Immature natural killer cell (primary cell): ENCODE measurements at places on chromosomes 1 and 21.

GRCh38 chr21:31397515-31397926 lies 53.5 kb upstream of the TIAM1 start:
- no peak for DNase-seq

GRCh38 chr1:156980551-156980950 lies 60.1 kb downstream of the LRRC71 start:
- no peak for DNase-seq

GRCh38 chr1:38134294-38134755 lies 87.7 kb upstream of the POU3F1 start:
- DNase-seq = no peak

DNA sequence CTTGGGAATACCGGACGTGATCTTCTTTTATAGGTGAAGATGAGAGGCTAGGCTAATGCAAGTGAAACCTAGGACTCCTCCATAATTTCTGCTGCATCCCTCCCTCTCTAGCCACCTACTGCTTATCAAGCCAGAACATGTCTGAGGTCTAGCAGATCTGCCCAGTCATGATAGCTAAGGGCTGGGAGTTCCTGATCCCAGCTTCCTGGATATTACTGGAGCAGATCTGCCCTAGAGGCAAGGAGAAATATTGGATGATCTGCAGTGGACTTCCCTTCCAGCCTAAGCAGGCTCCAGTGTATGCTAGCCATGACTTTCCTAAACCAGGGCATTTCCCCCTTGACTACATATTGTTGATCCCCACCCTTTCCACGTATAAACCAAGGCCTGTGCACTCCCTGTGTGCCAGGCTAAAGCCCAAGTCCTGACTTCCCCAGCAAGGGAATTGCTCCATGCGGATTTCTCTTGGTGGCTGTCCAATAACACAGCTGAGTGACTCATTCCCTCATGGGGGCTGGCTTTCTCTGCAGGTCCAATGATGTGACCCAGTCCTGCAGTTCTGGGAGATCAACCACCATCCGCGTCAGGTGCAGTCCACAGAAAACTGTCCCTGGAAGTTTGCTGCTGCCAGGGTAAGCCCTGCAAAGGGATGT lies 15.5 kb upstream of the SARS1 start:
- DNase-seq = no peak

DNA sequence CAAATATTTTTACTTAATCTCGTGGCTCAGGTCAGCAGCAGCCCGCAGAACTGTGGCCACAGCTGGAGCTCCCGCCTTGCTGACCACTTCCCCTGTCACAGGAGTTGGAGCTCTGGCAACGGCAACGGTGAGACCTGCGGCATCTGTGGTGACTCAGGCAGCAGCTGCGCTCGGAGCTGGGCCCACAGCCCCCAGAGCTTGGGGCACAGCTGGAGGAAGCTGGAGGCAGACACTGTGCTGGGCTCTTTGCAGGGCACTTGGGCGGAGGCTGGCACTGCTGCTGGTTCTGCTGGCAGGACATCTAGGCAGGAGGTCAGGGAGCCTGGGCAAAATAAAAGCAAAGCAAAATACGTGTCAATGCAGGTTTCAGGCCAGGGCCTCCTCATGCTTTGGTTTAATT lies at the start of gene LCE3A:
Gene LCE3A (minus strand): TSS at position 301 of the 400 bp plus-strand sequence. CDS start 0 bp downstream, at position 301.
- no peak for DNase-seq

DNA sequence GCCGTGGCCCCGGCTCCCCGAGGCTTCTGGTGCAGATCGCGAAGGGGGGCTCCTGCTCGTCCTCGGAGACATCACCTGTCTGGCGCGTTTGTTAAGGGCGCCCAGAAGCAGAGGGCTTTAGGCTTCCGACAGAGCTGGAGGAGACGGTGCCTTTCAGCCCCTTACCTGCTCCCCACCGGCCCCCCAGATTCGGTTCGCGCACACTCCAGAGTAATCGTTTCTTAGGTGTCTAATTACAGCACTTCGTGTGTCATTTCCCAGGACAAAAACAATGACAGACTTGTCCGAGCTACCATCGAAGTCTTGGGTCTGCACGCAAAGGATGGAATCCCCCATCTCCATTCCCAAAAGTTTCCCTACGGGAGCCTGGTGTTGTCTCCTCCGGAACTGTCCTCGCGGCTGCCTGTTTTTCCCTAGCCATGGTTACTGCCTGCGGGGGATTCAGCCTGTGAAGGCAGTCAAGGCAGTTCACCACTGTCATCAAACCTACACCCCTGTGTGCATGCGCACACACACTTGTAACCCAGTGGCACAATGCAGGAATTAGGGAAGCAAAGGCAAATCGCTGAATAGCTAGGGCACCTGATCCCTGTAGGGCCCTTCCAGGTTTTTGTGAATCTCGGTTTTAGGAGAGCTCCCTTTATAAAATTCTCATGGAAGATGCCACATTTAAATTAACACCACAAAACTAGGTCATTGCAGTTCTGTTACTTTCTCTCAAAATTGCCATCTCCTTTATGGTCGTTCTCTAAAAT lies 738 bp upstream of the CDC42BPA start:
- DNase-seq = no peak

DNA sequence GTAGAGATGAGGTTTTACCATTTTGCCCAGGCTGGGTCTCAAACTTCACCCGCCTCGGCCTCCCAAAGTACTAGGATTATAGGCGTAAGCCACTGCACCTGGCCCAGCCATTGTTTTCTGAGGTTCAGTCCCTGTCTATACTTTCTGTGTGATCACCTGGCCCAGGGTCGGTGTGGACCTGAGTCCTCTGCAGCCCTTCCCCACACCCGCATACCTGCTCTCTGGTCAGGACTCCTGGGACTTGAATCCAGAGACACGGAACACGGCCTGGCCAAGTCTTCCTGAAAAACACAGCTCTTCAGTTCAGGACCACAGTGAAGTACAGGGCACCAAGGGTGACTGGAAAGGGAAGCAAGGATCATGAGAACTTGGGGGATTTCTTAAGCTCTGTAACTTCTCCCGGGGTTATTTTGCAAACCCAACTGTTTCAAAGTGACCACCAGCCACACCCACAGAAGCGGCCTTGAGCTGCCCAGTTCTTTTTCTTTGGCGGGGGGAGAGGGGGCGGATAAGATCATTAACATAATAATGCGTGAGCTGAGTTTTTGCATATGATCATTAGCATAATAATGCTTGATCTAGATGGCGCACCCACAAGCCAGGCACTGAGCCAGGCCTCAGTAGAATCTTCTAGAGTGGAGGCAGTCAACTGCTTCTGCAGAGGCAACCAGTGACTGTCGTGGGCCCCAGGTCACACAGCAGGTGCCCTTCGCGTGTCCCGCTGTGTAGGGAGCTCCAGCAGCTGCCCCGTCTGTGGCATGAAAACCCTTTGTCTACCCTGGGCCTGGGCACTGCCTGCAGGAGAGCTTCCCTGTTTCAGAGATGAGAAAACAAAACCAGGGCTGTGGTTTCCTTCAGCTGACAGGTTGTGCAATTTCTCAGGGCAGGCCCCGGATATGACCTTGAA lies 1.7 kb upstream of the NADK start:
- peak; percentile 82 for DNase-seq

GRCh38 chr1:55916481-55916880 lies 662.9 kb downstream of the PLPP3 start:
- DNase-seq = no peak

- no peak for DNase-seq
Measured at GRCh38 chr1:119191325-119191724, 50.9 kb upstream of the WARS2 start.

GRCh38 chr1:184101141-184101540 lies 49.6 kb downstream of the TSEN15 start:
- DNase-seq = no peak

GRCh38 chr21:36751383-36751782 lies 52.5 kb downstream of the SIM2 start:
- no peak for DNase-seq
